ENCODE measurements at places on chromosomes 2 and 18.

GRCh38 chr2:127220102-127220767 lies at the start of gene CYP27C1:
TSS of gene CYP27C1 (minus strand) at chr2:127220299. CDS start at chr2:127220270, 29 bp downstream.
- no peak for DNase-seq

GRCh38 chr2:204808494-204808893 lies 263.2 kb downstream of the PARD3B start:
- no peak for DNase-seq

DNA sequence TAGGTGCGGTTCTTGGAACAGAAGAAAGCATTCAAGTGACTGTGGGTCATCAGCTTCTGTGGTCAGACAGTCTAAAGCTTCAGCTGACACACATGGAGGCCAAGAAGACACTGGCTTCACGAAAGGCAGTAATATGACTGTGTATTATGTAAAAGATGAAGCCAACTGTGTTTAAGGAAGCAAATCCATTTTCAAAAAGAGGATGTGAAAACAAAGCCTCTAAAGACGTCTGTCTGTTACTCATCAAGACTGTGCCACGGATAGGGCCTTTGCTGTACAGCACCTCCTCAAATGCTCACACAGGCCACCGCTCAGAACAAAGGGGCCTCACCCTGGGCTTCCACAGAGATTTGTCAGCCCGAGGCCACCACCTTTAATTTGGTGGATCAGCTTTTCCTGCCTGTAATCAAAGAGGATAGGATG lies 21.1 kb upstream of the TMEM163 start:
- peak; percentile 38 for DNase-seq

- no peak for DNase-seq
Observed at GRCh38 chr18:56995579-56996188, 151.2 kb upstream of the BOD1L2 start.

DNA sequence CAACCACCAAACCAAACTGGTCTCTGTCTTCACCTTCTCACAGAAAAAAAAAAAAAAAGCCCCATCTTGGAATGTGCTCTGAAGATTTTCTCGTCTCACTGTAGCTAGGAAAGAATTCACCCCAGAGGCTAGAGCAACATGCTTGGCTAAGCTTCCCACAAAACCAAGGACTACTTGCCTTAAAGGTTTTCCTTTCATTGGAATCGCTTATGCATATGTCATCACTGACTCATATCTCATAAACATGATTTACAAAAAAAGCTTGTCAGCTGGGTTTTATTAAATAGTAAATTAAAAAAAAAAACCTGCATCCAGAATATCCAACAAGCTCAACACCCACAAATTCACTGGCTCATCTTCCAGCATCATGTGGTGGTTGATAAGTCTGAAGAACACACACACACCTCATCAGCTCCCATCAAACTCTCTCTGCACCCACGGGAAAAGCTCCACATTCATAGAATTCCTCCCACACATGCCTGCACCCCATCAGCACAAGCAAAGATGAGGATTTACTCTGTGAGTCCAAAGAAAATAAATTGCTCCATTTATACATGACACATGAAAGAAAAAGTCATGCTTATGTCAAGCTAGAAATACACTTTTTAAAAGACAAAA lies 182.0 kb upstream of the TRIB2 start:
- DNase-seq, result no peak

GRCh38 chr2:228559774-228560415 lies 378.4 kb upstream of the SPHKAP start:
- no peak for DNase-seq

DNA sequence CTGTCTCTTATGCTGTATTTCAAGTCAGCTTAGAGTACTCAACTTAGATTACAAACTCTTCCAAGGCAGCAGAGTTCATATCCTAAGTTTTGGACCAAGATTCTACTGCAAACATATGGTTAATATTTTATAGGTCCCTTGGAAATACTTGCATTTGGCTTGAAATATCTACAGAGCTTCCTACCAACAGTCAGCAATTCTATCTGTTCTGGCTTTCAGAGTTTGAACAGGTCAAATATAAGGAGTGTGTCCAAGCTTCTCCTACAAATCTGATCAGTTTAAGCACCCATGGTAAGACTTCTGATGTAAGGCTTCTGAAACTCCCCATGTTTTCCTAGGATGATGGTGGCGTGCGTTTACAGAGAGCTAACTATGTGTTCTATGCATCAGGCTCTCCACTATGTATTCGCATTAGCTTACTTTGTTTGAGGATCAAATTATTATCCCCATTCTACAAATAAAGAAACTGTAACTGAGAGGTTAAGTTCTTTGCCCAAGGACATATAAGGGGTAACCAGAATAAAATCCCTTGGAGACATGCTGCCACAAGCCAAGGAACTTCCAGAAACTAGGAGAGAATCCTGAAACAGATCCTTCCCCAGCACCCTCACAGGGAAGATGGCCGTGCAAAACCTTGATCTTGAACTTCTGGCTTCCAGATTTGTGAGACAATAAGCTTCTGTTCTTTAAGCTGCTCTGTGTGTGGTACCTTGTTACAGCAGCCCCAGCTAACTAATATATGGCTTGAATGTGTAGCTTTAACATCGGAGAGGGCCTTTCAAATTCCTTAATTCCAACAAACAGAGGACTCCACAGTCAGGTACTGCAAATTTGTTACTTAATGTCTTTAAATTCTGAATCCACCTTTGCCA lies 55.1 kb downstream of the ATP8B1 start:
- DNase-seq, result no peak

GRCh38 chr18:74963820-74964446 lies 245.0 kb downstream of the PTGR3 start:
- peak; percentile 32 for DNase-seq

GRCh38 chr2:23520256-23520655 lies 135.3 kb downstream of the KLHL29 start:
- no peak for DNase-seq

DNA sequence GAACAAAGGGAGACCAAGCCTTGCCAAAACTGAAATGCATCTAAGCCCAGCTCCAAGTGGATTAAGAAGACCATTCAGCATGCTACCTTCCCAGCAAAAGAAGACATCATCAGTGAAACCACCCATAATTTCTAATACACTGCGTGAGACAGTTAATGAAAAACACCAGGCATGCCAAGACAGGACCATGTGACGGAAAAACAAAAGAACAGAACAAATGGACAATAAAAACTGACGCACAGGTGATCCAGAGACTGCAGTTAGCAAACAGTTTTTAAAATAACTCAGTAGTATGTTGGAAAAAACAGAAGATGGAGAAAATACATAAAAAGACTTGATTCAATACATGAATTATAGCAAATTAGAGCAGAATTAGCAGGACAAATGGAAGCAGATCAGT lies 15.3 kb downstream of the FAM168B start:
- DNase-seq, result no peak

DNA sequence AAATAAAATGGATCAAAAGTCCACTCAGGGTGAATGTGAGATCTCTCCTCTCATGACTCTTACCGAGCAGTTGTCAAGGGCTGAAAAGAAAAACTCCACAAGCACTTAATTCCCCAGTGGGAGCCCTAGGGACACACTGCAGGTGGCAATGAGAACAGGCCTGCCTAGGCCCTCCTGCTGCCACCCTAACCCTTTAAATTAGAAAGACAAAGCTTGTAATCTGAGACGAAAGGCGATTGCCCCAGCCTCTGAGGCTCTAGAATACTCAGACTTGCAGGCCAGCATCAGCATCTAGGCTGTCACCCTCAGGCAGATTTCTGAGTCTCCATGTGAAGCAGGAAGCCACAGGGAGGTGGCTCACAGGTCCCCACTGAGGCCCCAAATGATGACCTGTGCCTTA lies 457.0 kb upstream of the MYT1L start:
- no peak for DNase-seq

- DNase-seq, result no peak
Observed at GRCh38 chr2:926896-927295, 23.8 kb upstream of the SNTG2 start.

GRCh38 chr18:8696749-8697211 lies 8.6 kb upstream of the MTCL1 start:
- DNase-seq, result peak; percentile 69

DNA sequence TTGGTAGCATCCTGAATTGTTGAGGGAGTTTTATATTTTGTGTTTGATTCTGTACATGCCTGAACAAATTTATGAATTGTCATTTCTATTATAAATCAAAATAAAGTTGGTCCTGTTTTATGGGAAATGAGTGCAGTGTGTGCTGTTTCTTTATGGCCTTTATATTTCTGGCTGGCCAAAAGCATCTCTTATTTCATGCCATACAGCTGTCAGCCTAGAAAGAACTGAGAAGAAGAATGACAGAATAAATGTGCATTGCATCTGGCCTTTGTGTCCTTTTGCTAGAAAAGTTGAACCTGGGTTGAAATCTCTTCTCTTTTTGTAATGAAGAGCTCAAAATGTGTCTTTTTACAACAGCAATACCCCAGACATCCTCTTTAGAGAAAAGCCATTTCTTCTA lies 474.7 kb upstream of the LRATD1 start:
- DNase-seq, result no peak

DNA sequence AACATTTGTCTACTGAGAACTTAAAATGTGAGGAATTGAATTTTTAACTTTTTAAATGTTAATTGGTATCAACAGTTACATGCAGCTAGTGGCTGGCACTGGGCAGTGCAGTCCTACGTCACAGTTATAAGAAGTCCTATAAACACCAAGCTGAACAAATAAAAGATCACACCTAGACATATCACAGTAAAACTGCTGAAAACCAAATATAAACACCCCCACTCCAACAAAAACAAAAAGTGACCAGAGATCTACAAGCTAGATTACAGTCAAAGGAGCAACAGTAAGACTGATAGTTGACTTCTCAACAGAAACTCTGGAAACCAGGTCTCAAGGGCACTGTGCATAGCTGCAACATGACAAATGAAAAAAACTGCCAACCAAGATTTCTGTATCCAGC lies 19.4 kb downstream of the TLK1 start:
- DNase-seq, result no peak

DNA sequence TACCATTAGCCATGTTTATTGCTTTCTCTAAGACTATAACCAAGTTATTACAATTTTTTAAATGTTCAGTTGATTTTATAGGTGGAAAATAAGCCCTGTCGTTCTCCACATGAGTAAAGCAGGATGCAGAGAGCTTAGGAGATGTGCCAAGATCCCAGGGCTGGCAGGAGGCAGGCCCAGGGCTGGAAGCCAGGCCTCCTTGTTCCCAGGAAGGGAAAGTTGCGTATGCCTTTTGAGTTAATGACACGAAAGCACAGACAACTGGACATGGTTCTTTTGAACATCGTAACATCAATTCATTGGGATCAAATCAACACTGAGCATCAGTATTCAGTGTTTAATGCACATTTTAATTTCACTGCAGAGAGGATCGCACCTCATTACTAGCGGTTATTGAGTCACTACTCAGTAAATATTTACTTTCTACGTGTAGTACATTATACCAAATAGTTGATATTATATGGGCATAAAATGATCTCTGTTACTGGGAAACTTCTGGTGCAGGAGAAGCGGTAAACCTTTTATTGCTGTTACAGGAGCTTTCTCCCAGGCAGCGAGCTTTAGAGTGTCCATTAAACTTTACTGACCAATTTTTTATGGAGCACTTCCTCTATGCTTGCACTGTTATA lies 60.0 kb downstream of the RNF144A start:
- DNase-seq, result no peak

- DNase-seq, result no peak
Observed at GRCh38 chr2:173427887-173428668, 73.4 kb downstream of the CDCA7 start.

DNA sequence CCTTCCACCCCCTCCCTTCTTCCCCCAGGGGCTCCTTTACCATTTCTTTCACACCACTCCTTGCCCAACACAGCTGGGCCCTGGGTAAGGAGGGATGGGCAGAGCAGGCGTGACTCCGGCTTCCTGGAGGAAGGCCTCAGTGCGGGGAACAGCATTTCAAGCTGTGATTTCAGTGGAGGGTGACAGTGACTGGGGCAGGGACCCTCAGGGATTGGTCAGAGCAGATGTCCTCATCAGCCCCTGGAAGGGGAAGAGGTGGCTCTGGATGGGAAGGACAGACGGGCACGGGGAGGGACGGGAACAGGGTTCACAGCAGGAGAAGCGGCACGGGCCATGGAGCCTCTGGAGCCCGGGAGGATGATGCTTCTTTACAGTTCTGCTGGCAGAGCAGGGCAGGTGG lies 130.8 kb upstream of the TWIST2 start:
- DNase-seq, result no peak

GRCh38 chr2:101883860-101884259 lies 107.9 kb upstream of the IL1R2 start:
- peak; percentile 74 for DNase-seq

DNA sequence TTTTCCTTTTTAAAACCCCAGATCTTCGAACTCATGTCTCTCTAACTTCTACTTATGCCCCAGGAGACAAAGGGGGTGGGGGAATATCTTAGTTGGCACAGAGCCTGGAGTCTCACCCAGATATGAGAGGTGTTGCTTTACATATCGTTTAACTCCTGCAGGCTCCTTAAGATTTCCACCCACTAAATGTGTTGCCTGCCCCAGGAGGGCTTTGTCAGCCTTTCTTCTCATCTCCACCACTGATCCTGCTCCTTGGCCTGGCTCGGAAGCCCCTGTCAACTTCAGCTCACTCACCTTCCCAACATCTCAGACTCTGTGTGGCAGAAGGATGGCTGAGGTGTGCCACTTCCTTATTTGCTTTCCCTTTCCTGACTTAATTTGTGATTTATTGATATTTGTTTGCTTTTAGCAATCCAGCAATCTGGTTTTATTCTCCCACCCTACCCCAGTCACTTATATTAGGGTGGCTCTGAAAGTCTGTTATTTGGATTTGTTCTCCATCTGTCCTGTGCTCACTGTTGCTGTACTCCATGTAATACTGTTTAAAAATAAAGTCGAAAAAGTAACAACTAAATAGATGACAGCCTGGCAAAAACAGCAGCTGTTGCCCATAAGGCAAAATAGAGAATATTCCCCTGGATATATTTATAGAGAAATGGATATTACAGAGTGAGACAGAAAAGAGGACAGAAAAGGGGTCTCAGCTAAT lies 200.6 kb downstream of the ZBTB7C start:
- DNase-seq, result no peak

GRCh38 chr2:171210864-171211431 lies 50.3 kb upstream of the TLK1 start:
- peak; percentile 81 for DNase-seq

GRCh38 chr18:47928466-47928865 lies 2.0 kb downstream of the SMAD2 start:
- no peak for DNase-seq

- DNase-seq, result no peak
Observed at GRCh38 chr2:101388232-101388631, 929 bp upstream of the CREG2 start.

- no peak for DNase-seq
Observed at GRCh38 chr18:49997558-49997957, 184.2 kb upstream of the ACAA2 start.

GRCh38 chr2:27922842-27923241 lies 32.3 kb downstream of the BABAM2 start:
- no peak for DNase-seq

DNA sequence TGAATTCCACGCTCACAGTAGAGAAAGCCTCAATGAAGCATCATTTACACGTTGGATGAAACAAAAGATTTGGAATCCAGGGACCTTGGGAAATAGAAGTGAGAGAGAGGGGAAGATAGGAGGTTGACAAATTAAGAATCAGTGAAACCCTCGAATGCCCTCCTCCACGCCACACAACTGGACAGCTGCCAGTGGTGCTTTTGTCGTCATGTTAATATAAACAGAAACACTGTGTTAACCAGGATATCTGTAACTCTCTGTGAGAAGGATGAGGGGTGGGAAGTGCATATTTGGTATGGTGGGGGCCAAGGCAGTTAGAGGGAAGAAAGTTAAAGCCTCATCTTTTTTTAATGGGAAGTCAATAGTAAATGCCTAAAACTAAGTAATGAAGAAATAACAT lies 108.7 kb downstream of the GFPT1 start:
- peak; percentile 25 for DNase-seq

GRCh38 chr2:207970147-207970825 lies 55.0 kb downstream of the PLEKHM3 start:
- no peak for DNase-seq
